ENCODE measurements at places on chromosomes 1 and 21.
A peak's percentile ranks its signal among the peaks of the same experiment; 100 is the strongest.

GRCh38 chr21:45996311-45997204, 15.0 kb downstream of the COL6A1 start:
- DNase-seq, result no peak

DNA sequence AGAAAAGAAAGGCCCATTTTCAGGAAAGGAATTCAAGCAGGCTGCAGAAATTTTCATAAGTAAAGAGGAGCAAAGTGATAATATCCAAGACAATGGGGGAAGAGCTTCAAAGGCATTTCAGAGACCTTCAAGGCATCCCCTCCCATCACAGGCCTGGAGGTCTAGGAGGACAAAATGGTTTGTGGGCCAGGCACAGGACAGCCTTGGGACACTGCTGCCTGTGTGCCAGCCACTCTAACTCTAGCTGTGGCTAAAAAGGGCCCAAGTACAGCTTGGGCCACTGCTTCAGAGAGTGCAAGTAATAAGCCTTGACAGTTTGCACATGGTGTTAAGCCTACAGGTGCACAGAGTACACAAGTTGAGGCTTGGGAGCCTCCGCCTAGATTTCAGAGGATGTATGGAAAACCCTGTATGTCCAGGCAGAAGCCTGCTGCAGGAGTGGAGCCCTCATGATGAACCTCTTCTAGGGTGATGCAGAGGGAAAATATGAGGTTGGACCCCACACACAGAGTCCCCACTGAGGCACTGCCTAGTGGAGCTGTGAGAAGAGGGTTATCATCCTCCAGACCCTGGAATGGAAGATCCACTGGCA, 51.8 kb upstream of the ZSWIM5 start:
- no peak for DNase-seq

DNA sequence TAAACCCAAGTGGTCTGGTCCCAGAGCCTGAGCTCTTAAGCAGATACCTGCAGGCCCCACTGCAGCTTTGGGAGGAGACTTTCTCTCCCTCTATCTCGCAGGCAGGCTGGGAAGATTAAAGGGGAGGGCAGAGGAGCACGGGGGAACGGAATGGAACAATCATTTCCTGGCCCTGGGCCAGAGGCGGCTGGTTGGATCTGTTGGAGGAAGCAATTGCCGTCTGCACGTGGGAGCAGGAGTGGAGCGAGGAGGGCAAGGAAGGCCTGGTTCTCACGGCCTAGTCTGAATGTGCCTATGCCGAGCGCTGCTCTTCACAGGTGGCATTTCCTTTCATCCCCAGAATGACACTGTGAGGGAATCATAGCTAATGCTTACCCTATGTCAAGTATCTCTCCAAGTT, 23.7 kb downstream of the NKAIN1 start:
- no peak for DNase-seq

GRCh38 chr1:89671775-89672488, 39.0 kb downstream of the LRRC8C start:
- no peak for DNase-seq

- no peak for DNase-seq
Observed at GRCh38 chr1:39236971-39237370, 32.5 kb downstream of the MACF1 start.

- DNase-seq, result peak; percentile 61
Observed at GRCh38 chr1:31593770-31594632, 17.7 kb downstream of the TINAGL1 start.

GRCh38 chr1:28792644-28793121, 19.3 kb upstream of the OPRD1 start:
- DNase-seq, result no peak

- no peak for DNase-seq
Observed at GRCh38 chr21:14388282-14388681, 5.3 kb upstream of the HSPA13 start.

GRCh38 chr1:198174297-198174696, 17.5 kb downstream of the NEK7 start:
- DNase-seq, result no peak

DNA sequence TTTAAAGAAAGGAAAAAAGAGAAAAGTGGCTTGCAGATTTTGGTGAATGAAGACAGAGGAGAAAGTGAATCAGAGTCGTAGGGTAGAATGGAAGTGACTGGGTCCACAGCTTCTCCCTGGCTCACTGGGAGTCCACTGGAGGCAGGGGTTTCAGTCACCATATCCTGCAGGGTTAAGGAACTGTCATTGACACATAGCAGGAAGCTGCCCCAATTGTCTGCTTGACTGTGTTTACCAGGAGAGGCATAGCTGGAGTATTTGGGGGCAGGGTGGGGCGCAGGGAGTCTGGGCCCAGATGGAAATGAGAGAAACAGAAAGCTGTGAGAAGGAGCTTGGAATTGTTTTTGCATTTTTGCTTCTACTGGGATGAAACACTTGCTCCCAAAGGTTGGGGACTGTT, 228.8 kb upstream of the CSF3R start:
- no peak for DNase-seq

DNA sequence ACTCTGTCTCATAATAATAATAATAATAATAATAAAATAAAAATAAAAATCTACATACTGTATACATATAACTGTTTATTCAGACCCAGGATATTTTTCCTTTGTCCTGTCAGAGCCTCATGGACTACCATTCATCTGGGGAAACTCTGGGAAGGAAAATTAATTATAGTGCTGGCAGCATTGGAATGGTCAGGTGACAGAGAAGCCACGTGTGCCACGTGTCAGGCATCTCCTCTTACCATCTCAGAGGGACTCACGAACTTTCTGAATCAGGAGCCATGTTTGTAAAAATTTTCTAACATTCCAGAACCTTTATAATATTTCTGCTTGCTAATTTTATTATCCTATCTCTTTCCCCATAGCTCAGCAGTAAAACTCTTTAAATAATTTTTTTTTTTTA, 97.8 kb upstream of the HNRNPU start:
- DNase-seq, result no peak

DNA sequence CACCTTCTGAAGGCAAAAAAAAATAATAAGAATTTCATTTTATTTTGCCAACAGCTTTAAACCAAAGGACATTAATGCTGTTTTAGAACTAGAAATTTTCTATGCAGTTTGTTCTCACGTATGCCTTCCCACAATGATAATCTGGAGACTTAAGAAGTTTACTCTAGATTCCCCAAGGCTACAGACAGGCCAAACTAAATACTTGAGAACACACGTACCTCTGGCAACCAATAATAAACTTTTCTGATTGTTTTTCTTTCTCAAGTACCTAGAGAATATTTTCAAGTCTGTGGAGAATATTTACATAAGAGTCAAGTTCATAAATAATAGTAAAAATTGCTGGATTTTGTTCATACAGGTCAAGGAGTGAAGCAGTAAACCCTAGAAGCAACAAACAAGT, 15.9 kb downstream of the CLDN8 start:
- DNase-seq, result no peak

DNA sequence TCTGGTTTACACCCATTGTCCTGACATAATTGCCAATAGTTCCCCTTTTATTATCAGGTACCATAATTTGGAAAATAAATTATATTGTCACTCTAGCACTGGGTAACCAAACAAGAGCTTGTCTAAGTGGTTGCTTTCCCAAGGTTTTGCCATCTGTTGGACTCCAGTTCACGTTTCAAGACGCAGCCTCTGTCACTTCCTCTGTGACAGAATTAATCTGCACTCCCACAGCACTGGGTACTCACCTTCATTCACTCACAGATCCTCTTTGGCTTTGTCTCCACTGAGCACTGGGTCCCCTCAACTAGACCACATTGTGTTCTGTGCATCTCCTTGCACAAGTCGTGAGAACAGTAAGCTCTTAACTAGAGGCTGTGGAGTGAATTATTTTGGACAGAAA, 123.6 kb upstream of the JUN start:
- DNase-seq, result no peak

- DNase-seq, result no peak
Observed at GRCh38 chr1:208344202-208344857, 100.1 kb upstream of the PLXNA2 start.
